Epithelial cell of proximal tubule (primary cell): ENCODE measurements at places on chromosomes 1 and 21. TPM values are rescaled to one million over a fixed set of nuclear protein-coding genes. Genes with fewer than 3 reads are reported as not detected.

Gene PLA2G5
- not detected in 2 replicates for total RNA-seq

Gene MPL
- total RNA-seq, result not detected in 2 replicates

Gene C1orf185
- not detected in 2 replicates for total RNA-seq

Gene LRRC39
- 0.07 TPM in 1 of 2 replicates, not detected in the other for total RNA-seq

Gene NPPA
- total RNA-seq, result not detected in 2 replicates

Gene IGSF3
- 19.6 and 21.4 TPM in 2 replicates for total RNA-seq

Gene KRTAP19-2
- not detected in 2 replicates for total RNA-seq

Gene TMEM61
- 0.14 TPM in 1 of 2 replicates, not detected in the other for total RNA-seq

Gene S100A4
- total RNA-seq, result 31.2 and 33.8 TPM in 2 replicates

Gene HLX
- total RNA-seq, result 0.63 and 0.87 TPM in 2 replicates

Gene P3R3URF
- total RNA-seq, result not detected in 2 replicates

Gene DCDC2B
- total RNA-seq, result not detected in 2 replicates

Gene TCHH
- total RNA-seq, result under 0.01 TPM in 1 of 2 replicates, not detected in the other

Gene JAK1
- 77.5 and 110 TPM in 2 replicates for total RNA-seq

Gene SPOCD1
- 9.4 and 18.4 TPM in 2 replicates for total RNA-seq

Gene C1QC
- total RNA-seq, result not detected in 2 replicates

Gene ACTL8
- not detected in 2 replicates for total RNA-seq

Gene TRIM46
- 3.4 and 9.4 TPM in 2 replicates for total RNA-seq
